ENCODE measurements at places on chromosomes 5 and 9. TPM values are rescaled to one million over a fixed set of nuclear protein-coding genes. Genes with fewer than 3 reads are reported as not detected.

STPG3 gene
- not detected for total RNA-seq

KIF4B gene
- not detected for total RNA-seq

CCDC192 gene
- total RNA-seq: 0.51 TPM

PCDHGB7 gene
- 8.1 TPM for total RNA-seq

NR5A1 gene
- total RNA-seq: not detected

CCL27 gene
- total RNA-seq: not detected

BRINP1 gene
- not detected for total RNA-seq

SAXO1 gene
- total RNA-seq: not detected

LCN9 gene
- not detected for total RNA-seq

PDE8B gene
- 37.5 TPM for total RNA-seq

DNAJC25 gene
- total RNA-seq: 7.5 TPM

NOXA1 gene
- 3.2 TPM for total RNA-seq

ROPN1L gene
- 0.93 TPM for total RNA-seq

ADGRD2 gene
- not detected for total RNA-seq

HACD4 gene
- total RNA-seq: 2.2 TPM

NR2F1-AS1 gene
- 23.2 TPM for total RNA-seq

ZNF454 gene
- total RNA-seq: 1.8 TPM

RNF183 gene
- total RNA-seq: not detected

PRRX2 gene
- 8.5 TPM for total RNA-seq

IRX1 gene
- total RNA-seq: not detected

LCN15 gene
- 0.32 TPM for total RNA-seq

PLPPR1 gene
- not detected for total RNA-seq

PDCD1LG2 gene
- total RNA-seq: 3.6 TPM

SNAPC4 gene
- 6.3 TPM for total RNA-seq

ARL14EPL gene
- not detected for total RNA-seq

ANKRD55 gene
- not detected for total RNA-seq

PSD2 gene
- not detected for total RNA-seq

ERCC8 gene
- 8.0 TPM for total RNA-seq

FBXO4 gene
- 11.2 TPM for total RNA-seq

KLHL3 gene
- total RNA-seq: 3.5 TPM

DEPDC1B gene
- 0.35 TPM for total RNA-seq

STK32A gene
- 0.51 TPM for total RNA-seq

GAS1 gene
- total RNA-seq: 91.5 TPM

TMEM250 gene
- total RNA-seq: 30.2 TPM

PRRC1 gene
- 47.5 TPM for total RNA-seq

PIP5K1B gene
- total RNA-seq: 0.74 TPM

IER5L gene
- 13.8 TPM for total RNA-seq

IFNA13 gene
- total RNA-seq: not detected

SAPCD2 gene
- 0.42 TPM for total RNA-seq

FOXD4L3 gene
- not detected for total RNA-seq

PCSK1 gene
- 1.6 TPM for total RNA-seq

BTNL9 gene
- 407 TPM for total RNA-seq

PTGR1 gene
- total RNA-seq: 53.0 TPM

INSL4 gene
- not detected for total RNA-seq

Data from mesenteric fat pad (tissue), 1 donor.